Stomach (tissue), 19 donors: ENCODE measurements at places on chromosomes 6 and 20. TPM values are rescaled to one million over a fixed set of nuclear protein-coding genes. Genes with fewer than 3 reads are reported as not detected.

GRCh38 chr6:170147832-170148708 lies 142.8 kb downstream of the DLL1 start:
- no peak overlapping the region for H3K4me3 ChIP-seq
- H3K36me3 ChIP-seq, result no peaks in the 10 kb centered on the region
- DNase-seq, result peak; percentile 62
- peaks cover 15% of the 10 kb centered on the region for H3K4me1 ChIP-seq
- no peak overlapping the region for H3K27ac ChIP-seq
- no peaks in the 10 kb centered on the region for H3K27me3 ChIP-seq

GRCh38 chr20:61442075-61442670 lies 190.1 kb downstream of the CDH4 start:
- H3K4me3 ChIP-seq, result no peak overlapping the region
- no peaks in the 10 kb centered on the region for H3K36me3 ChIP-seq
- DNase-seq, result no peak
- peaks cover 21% of the 10 kb centered on the region for H3K27me3 ChIP-seq
- no peaks in the 10 kb centered on the region for H3K4me1 ChIP-seq
- no peak overlapping the region for H3K27ac ChIP-seq

DNA sequence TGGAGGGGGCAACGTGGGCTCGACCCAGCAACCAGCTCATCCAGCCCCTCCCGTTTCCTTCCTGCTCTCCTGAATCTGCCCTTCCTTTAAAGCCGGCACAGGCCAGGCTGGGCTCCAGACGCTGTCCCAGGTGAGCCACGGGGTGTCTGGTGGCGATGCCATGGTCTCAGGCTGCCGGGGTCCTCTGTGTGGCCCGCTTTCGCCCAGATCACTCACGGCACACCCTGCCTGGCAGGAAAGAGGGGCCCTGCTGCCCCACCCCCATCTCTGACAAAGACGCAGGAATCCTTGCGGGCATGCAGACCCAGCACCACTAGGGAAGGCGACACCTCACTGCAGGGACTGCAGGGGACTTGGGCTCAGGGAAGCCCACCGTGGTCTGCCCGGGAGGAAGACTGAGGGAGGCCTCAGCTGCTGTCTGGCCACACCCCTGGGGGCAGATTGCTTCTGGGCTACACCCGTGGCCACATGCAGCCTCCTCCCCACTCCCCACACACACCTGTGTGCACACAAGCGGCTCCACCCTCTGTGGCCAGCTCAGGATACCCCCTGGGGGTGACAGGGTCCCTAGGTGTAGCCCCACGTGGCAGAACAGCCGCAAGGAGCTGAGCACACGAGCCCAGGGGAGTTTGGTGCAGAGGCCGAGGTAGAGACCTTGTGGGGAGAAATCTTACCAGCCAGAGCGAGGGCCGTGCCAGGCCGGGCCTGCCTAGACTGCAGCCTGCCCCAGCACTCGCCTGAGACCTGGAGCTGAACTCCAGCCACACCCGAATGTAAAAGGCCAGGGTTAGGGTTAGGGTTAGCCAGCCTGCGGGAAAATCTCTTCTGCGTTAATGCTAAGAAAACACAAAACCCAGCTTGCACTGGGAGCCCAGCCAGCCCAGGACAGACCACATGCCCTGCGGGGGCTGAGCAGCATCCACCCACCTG lies 104.6 kb downstream of the DLL1 start:
- H3K27me3 ChIP-seq, result no peaks in the 10 kb centered on the region
- H3K4me3 ChIP-seq, result no peak overlapping the region
- no peak for DNase-seq
- peaks cover 9% of the 10 kb centered on the region for H3K4me1 ChIP-seq
- H3K36me3 ChIP-seq, result no peaks in the 10 kb centered on the region
- H3K27ac ChIP-seq, result no peak overlapping the region

Gene OPN5
- total RNA-seq, result not detected

Gene PARD6B
- total RNA-seq, result 28.5 TPM

DNA sequence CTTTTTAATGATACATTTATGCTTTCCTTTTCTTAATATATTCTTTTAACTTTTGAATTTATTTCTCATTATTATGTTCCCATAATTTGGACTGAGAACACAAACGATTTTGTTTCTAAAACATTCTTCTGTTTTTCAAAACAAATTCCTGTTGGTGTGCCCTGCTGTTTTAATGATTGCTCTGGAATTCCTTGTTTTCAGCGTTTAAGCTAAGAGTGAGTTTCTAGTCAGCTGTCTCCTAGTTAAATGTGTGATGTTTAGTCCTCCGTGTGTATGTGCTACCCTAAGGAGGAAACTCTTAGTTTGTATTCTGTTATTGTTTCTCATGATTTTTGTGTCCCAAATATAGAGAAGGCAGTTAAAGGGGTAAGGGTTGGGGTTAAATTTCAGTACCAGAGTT lies 306.1 kb upstream of the RGS17 start:
- no peaks in the 10 kb centered on the region for H3K27me3 ChIP-seq
- H3K27ac ChIP-seq, result no peak overlapping the region
- no peaks in the 10 kb centered on the region for H3K4me1 ChIP-seq
- no peak for DNase-seq
- H3K36me3 ChIP-seq, result no peaks in the 10 kb centered on the region

DNA sequence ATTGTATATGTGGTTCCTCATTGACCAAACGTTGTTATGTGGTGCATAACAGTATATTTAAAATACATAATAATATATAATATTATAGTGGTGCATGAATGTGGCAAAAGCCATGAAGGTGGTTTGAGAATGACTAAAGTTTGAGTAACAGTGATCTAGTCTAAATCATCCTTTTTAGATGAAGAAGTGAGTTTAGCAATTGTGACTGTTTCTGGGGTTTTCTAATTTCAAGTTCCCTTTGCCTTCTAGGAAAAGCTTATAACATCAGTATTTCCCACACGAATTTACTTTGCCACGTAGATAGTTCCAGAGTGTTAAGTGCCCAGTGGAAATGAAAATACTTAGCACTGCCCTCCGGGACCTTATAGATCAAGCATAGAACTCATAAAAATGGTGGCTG lies 40.9 kb downstream of the ARFGEF2 start:
- no peak for DNase-seq
- H3K36me3 ChIP-seq, result peaks cover 67% of the 10 kb centered on the region
- peaks cover 30% of the 10 kb centered on the region for H3K4me1 ChIP-seq

GRCh38 chr20:48359692-48360341 lies 468.0 kb downstream of the PREX1 start:
- H3K4me3 ChIP-seq, result no peak overlapping the region
- no peaks in the 10 kb centered on the region for H3K36me3 ChIP-seq
- DNase-seq, result no peak
- H3K4me1 ChIP-seq, result no peaks in the 10 kb centered on the region
- peaks cover 4% of the 10 kb centered on the region for H3K27me3 ChIP-seq

- no peaks in the 10 kb centered on the region for H3K4me1 ChIP-seq
- H3K27me3 ChIP-seq, result no peaks in the 10 kb centered on the region
- no peak for DNase-seq
Observed at GRCh38 chr20:15965165-15965564, 608.1 kb downstream of the KIF16B start.

Gene ZSCAN9
- 22.6 TPM for total RNA-seq

- DNase-seq, result no peak
- H3K4me1 ChIP-seq, result peaks cover 16% of the 10 kb centered on the region
- no peak overlapping the region for H3K27ac ChIP-seq
- no peaks in the 10 kb centered on the region for H3K36me3 ChIP-seq
- no peaks in the 10 kb centered on the region for H3K27me3 ChIP-seq
Observed at GRCh38 chr6:17492350-17492749, 99.0 kb downstream of the CAP2 start.
